Brain (organoid and tissue), 16 donors: ENCODE measurements at places on chromosomes 5 and 9.

DNA sequence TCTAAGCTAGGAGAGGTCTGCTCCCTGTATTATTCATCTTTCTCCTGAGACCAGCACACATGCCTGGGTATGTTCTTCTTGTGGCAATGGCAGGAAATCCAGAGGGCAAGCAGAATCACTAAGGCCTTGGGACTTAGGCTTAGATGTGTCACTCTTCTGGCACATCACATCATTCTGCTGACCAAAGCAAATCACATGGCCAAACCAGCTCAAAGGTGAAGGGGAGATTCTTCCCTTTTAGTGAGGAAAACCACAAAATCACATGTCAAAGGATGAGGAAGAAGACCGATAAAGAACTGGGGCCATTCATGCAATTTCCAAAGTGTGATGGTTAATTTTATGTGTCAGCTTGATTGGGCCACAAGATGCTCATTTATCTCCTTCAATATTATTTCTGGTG is 5.7 kb upstream of the AGGF1 start:
- DNase-seq, result no peak

- DNase-seq, result peak; percentile 26
Observed at GRCh38 chr5:141677415-141677814, 4.6 kb downstream of the ARAP3 start.

GRCh38 chr9:132199056-132199455 is 37.2 kb downstream of the NTNG2 start:
- no peak for DNase-seq

DNA sequence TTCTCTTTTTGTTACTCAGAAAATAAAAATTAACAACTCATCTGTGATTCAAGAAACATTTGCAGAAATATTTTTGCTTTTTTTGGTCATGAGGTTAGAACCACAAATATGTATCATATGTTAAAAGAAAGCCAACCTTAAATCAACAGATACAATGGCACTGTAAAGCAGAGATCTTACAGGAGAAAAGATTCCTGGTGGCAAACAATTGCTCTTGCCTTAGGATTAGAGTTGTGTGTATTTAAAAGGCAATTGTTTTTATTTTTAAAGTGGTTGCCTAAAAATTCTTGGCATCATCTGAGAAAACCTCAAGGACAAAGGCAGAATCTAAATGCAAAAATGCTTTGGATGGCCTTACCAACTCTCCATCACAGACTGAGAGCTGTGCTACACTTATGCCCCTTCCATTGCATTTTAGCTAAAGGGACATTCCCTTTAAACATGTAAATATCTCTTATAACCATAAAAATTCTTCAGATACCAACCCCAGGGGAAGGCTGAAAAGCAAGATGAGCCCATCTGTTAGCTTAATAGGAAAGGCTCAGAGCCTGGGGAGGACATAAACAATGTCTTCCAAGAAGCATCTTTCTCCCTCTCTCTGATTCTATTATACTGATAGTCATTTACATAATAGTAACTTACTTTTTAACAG is 100.4 kb downstream of the FAM114A2 start:
- DNase-seq, result no peak

DNA sequence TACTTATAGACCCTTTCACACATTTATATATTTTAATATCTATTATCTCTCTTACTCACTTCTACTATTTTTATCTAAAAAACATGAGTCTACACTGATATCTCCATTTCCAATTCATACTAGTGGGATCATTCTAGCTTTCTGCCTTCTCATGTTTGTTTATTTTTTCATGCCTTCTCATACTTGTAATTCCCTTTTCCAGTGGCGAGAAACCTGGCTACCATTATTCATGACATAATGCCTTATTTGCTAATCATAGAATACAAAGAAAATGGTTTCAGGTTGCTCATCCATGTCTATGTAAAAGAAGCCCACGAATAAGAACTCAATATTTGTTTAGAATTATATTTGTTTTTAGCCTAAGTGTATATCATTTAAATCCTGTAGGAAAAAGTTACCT is 232.7 kb upstream of the ACTBL2 start:
- DNase-seq, result no peak

- DNase-seq, result peak; percentile 68
Observed at GRCh38 chr5:171629628-171630349, 155.8 kb upstream of the SMIM23 start.

- DNase-seq, result no peak
Observed at GRCh38 chr5:127112347-127112864, 39.1 kb upstream of the C5orf63 start.

DNA sequence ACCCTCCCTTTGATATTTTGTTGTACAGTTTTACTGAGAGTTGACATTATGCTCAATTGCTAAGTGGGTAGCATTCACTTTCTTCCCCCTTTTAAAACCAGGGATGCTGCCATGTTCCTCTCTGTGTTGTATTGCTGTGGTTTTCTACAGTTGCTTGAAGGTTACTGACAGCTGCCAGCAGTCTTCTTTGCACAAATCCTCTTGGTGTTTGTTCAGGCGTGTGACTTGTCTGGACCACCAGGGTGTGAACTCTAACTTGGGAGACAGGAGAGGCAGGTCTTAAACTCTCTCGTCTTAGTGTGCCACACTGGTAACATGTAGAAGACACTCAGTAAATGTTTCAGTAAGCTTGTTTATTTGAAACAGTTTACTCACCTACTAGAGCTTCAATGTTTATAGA is 25.1 kb downstream of the SLC44A1 start:
- DNase-seq, result no peak

DNA sequence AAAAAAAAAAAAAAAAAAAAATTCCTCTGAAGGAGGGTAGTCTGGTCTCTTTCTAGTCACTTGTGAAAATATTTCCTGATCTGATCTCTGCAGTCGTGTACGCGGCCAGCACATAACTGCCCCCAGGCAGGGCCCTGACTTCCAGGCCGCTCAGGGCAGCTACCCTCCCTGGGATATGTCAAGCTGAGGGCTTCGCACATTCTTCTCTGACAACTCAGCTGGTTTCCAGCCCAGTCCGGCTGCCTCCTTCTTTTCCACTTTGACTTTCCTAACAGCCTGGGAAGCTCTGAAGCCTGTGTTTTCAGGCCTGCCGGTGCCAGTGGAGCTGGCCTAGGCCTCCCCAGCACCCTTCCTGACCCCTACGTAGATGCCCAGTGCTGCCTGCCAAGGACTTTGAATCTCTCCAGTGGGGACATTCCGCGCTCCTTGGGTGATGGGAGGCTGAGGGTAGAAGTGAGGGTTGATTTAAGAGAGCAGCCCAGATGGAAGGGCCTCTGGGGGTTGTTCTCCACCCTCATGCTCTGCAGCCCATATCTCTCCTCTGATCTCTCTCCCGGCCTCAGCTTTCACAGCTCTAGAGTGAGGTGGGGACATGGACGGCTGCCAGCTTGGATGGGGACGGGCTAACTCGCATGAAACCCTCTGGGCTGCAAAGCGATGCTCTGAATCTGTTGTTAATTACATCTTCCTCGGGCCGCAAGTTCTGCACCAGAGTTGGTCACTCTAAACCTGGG is 20.7 kb downstream of the COL5A1 start:
- no peak for DNase-seq

GRCh38 chr9:131334629-131335367 is 45.3 kb downstream of the PLPP7 start:
- no peak for DNase-seq

GRCh38 chr9:101315112-101315450 is 69.7 kb downstream of the BAAT start:
- DNase-seq, result no peak

- no peak for DNase-seq
Observed at GRCh38 chr5:66886941-66887340, 290.7 kb downstream of the MAST4 start.

GRCh38 chr5:177066224-177066623 is 20.5 kb upstream of the FGFR4 start:
- DNase-seq, result no peak

DNA sequence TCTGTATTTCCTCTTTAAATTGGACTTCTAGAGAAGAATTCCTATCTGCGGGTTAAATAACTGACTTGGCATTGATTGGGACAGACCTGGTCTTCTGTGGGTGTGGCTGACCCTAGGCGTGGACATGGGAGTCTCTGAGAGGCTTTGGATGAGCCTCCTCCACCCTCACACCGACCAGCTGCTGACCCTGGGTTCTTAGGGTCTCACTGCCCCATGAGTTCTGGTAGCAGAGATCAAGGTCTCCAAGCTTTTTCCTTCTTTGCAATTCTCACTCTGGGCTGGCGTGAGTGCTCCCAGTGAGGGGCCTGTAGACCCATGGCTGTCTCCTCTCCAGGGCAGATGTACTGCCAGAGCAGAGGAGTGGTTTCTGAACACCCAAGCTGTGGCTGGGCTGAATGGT is 41.6 kb upstream of the PITX1 start:
- no peak for DNase-seq

DNA sequence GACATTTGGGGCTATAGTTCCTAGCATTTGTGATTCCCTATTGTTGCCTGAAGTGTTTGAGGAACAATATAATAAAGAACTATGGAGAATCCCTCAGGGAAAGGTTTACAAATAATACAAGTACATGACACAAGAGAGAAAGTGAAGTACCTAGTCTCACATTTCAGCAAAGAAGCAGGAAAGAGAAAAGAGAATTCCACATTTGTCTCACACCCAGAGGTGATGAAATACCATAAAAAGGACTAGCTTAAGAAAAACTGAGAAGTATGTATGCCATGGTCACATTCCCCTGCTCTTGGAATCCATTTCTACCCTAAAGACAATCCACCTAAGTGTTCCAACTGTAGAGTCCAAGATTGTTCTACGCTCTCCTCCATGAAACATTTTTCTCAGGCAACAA is 79.0 kb upstream of the TARS1 start:
- DNase-seq, result no peak

GRCh38 chr5:175718401-175719108 is 60.7 kb downstream of the HRH2 start:
- DNase-seq, result peak; percentile 29

DNA sequence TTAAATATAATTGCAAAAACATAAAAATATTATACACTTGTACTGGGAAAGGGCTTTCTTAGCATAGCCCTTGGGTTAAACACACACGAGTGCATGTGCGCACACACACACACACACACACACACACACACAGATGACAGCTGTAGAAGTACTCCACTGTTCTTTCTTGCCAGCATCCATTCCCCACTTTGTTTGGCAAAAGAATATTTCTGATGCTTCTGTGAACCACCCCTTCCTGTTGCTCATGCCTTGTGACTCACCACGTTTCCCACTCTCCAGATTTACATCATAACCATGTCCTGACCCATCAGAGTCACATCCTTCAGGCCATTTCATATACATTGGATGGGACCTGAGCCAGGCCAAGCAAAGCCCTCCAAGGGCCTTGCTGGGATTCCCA is 280.1 kb downstream of the DNAH5 start:
- no peak for DNase-seq

DNA sequence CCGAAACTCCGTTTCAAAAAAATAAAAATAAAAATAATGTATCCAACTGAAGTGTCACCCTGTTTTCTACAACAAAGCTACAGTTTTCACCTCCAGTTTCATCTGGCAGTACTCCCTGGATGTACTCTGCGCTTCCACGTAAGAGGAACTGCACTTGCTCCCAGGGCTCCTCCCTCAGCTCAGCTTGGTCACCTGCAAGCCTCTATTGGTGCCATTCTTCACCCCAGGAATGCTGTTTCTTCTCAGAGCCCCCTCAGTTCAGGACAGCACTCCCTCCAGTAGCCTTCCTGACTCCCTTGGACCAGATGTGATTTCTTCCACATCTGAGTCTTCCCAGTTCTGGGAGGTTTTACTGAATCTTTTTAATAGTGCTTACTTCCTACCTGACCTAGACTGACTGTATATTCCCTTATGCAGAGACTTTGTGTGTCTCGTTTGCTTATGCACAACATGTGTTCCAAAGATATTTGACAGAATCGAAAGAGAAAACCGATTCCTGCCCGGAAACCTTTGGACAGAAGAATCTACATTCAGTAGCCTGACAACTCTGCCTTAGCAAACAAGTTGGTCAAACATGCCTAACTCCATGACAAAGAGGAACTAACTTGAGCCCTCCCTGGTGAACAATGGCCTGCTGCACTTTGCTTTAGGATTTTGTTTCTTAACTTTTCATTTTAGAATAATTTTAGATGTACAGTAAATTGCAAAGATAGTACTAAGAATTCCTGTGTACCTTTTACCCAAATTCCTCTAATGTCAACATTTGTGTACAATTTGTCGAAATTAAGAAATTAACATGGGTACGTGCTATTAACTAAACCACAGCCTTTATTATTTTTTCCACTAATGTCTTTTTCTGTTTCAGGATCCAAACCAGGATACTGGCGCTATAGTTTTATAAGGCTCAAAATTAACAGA is 814 bp downstream of the CCDC125 start:
- no peak for DNase-seq

DNA sequence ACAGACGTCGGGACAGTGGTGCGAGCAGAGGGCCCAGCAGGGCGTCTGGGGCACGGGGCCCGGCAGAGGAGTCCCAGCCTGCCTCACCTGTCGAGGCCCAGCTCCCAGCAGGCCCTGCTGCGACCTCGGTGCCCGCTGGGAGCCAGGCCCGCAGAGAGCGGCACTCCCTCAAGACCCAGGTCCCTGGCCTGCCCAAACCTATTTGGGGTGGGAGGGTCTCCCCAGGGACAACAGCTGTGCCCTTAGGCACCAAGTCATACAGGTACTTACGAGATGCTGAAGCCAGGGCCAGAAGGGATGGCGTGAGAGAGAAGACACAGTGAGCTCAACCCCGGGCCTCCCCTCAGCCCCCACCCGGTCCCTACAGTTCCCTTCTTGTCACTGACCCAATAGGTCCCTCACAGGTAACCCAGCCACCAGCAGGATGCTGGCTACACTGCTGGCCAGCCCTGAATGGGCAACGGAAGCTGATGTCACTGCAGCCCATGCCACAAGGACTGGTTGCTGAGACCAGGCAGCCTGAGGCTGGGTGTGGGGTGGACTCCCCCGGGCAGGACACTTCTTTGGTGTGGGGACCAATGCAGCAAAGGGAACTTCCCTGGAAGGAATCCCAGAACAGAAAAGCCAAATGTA is 3.7 kb downstream of the NSMF start:
- no peak for DNase-seq

DNA sequence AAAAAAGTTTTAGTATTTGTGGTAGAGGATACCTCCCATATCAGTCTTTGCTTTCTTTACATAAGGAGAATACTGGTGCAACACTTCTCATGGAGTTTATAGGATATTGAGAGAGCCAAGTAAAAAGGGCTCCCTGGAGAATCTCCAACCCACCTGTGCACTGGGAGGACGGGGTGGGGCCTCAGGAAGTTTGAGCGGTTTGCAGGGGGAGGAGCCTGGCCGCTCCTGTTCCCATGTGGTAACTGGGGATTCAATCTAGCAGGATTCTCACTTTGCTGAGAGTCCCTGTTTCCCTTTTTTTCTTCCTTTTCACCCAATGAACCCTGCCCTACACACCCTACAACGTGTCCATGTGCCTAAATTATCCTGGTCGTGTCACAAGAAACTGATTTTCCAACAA is 82.8 kb downstream of the APTX start:
- DNase-seq, result no peak

DNA sequence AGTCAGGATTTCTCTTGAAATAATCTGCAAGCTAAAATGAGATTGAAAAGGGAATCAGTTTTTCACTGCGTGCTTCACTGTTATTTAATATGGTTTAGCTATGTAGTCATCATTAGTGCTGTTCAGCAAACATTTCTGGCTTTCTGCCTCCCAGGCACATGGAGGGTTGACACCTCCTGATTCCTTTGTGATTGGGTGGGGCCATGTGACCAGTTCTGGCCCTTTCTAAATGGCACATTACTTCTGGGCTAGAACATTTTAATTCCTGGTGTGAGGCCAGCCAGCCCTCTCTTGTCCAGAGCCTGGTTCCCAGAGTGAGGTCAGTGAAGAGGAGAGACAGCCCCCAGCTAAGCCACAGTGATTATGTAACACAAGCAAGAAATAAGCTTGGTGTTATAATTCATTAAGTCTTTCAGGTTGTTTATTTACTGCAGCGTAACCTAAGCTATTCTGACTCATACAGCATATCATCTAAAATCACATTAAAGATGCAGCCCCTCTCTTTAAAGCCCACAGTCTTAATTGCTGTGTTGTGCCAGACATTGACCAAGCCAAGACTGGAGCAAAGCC is 17.4 kb upstream of the ARSI start:
- DNase-seq, result peak; percentile 49
